ENCODE measurements at places on chromosomes 1 and 21.

- no peak for DNase-seq
Observed at GRCh38 chr1:221316491-221317056, 425.3 kb downstream of the DUSP10 start.

- DNase-seq = no peak
Observed at GRCh38 chr1:9231648-9232332, 2.8 kb upstream of the H6PD start.

GRCh38 chr21:21199342-21200102 is 201.3 kb downstream of the NCAM2 start:
- no peak for DNase-seq

- DNase-seq = no peak
Observed at GRCh38 chr1:224201383-224201782, 18.3 kb downstream of the DEGS1 start.

DNA sequence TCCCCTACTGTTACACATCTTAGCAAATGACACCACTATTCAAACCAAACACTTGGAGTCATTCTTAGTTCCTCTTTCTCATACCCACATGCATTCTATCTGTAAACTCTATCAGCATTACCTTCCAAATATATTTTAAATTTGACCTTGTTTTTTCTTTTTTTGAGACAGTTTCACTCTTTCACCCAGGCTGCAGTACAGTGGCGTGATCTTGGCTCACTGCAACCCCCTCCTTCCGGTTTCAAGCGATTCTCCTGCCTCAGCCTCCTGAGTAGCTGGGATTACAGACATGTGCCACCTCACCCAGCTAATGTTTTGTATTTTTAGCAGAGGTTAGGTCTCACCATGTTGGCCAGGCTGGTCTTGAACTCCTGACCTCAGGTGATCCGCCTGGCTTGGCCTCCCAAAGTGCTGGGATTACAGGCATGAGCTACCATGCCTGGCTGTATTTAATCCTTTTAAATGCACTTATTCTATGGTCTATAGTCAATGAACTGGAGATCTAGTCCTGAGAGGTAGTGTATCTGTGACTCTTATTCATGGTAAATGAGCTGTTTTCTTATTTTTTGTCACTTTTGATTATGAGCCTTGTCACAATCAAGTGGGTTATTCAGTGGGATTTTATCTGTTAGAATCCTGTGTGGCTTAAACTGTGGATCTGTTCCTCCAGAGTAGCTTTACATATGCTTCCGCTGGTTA is 73.1 kb downstream of the GATAD2B start:
- no peak for DNase-seq
